CD4-positive, alpha-beta T cell treated with Interleukin-2 at 100 ng/mL for 4 hours (primary cell): ENCODE measurements at places on chromosomes 5 and 9.

DNA sequence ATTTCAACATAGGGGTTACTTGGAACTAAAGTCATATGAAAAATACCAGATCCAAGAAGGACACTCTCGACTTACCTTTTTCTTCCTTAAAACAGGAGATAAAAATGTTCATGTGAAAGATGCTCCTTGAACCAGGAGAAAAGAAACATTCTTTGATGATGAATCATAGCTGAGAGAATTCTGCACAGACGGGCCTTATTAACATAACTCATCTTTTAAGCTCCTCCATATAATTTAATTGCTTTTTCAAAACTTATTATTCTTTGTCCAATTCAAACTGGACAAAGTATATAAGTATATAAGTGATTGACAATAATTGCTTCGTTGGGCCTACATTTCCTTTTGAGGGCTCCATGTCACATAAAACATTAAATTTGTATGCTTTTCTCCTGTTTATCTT is 945.2 kb upstream of the C9orf72 start:
- DNase-seq, result no peak

- DNase-seq, result no peak
These were observed 16.9 kb downstream of the GADD45G start for GRCh38 chr9:89621676-89622075.

GRCh38 chr9:81032831-81033230 is 656.5 kb downstream of the TLE1 start:
- no peak for DNase-seq

GRCh38 chr5:151886546-151887275 is 37.9 kb downstream of the GLRA1 start:
- DNase-seq, result no peak

- no peak for DNase-seq
These were observed 41.6 kb upstream of the SLC30A5 start for GRCh38 chr5:69052181-69052580.

- peak; percentile 31 for DNase-seq
These were observed 5.2 kb upstream of the MGAT1 start for GRCh38 chr5:180807654-180808414.

GRCh38 chr9:128385496-128386460 is 14.6 kb downstream of the URM1 start:
- no peak for DNase-seq

DNA sequence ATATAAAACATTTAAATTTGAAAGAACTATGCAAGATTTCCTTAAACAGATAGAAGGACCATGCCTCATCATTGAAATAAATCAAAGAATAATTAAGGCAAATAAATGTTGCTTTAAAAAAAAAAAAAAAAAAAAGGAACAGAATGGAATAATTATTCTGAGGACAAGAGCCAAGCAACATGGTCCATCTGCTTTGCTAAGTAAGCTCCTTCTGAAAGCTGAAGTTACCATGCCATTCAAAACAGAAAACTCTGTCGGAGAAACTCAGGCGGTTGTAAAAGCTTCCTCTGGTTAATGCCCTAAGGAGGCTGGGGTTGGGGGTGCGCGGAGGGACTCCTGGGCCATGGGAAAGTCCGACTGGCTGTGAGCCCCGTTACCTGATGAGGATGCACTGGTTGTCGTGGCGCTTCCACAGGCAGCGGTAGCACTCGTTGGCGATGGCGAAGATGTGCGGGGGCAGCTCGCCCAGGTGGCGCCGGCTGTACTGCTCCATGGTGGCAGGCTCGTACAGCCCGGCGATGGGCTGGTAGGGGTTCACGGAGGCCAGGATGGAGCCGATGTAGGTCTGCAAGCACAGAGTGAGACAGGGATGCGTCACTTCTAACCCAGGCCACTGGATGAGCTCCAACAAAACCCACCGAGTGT is 141.7 kb downstream of the MYO10 start:
- no peak for DNase-seq

DNA sequence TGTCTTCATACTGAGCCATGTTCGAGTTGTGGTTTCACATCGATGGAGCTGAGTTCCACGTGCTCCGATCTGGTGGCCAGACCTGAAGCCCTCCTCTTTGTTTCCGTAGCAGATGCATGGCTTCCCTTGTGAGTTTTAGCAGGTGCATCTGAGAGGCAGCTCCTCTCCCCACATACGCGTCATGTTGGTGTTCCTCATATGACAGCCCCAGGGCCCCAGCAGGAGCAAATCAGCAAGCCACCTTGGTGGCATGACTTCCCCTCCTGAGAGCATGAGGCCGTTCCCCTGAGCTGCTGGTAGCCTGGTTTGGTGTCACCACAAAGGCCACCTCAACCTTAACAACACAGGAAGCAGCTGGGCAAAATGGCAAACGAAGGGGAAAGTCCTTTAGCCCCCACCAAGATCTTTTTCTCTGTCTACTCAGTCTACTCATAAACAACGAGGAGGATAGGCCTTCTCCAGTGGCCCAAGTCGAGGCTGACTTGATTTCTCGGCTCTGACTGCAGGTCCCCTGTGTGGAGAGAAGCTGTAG is 5.9 kb downstream of the CYFIP2 start:
- DNase-seq, result peak; percentile 91

GRCh38 chr5:60489856-60490255 is 210.1 kb downstream of the DEPDC1B start:
- DNase-seq, result no peak

DNA sequence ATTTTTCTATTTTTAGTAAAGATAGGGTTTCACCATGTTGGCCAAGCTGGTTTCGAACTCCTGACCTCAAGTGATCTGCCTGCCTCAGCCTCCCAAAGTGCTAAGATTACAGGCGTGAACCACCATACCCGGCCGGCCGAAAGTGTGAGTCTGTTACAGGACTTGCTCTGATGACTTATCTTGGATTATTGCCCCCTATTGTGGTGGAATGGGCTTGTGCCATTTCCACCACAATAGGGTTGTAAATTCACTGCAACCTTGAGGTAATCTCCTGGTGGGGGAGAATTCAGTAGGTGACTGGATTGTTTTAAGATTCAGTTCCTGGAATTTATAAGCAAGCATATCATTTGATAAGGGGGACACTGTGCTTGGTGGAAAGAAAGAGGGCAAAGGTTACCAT is 15.0 kb upstream of the HMGCR start:
- no peak for DNase-seq

GRCh38 chr5:151553130-151553670 is 37.9 kb downstream of the FAT2 start:
- DNase-seq, result no peak

DNA sequence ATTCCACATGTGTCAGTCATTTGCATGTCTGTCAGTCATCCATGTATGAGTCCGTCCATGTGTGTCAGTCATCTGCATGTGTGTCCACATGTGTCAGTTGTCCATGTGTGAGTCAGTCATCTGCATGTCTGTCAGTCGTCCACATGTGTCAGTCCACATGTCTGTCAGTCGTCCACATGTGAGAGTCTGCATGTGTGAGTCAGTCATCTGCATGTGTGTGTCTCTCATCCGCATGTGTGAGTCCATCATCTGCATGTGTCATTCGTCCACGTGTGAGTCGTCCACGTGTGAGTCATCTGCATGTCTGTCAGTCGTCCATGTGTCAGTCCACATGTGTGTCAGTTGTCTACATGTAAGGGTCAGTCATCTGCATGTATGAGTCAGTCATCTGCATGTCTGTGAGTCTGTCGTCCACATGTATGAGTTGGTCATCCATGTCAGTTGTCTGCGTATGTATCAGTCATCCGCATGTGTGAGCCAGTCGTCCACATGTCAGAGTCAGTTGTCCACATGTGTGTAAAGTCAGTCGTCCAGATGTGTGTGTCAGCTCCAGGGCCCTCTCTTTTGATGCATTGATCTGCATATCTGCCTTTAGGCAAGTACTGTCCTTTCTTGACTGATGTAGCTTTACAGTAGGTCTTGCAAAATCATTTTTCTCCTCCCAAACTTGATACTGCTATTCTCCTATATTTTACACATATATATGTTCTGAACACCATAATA is 72.5 kb upstream of the CACNA1B start:
- peak; percentile 9 for DNase-seq

DNA sequence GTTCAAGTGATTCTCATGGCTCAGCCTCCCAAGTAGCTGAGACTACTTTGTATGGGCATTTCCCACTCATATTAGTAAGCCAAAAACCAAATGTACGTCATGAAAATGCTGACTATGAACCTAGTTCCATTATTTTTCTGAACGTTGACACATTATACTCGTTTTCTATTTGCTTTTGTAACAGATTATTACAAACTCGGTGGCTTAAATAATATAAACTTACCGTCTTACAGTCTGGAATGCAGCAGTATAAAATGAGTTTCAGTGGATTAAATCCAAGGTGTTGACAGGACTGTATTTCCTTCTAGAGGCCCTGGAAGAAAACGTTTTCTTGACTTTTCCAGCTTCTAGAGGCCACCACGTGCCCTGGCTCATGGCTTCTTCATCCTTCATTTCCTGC is 517.0 kb downstream of the GADD45G start:
- no peak for DNase-seq

DNA sequence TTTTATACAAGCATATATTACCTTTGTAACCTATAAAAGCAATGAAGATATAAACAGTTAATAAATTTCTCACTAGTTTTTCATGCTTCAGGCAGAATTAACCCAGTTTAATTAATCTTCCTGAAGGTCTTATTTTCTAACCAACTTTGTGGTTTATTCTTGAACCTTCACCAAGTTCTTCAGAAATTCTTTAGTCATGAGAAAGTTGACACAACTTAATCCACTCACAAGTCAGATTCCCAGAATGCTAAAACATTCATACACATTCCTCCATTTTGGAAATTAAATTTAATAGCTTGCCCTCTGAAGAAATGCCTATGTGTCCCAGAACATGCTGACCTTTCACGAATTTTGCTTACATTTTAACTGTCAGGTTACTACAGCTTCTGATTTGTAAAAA is 105.4 kb upstream of the PAM start:
- no peak for DNase-seq

GRCh38 chr5:83443534-83443933 is 28.0 kb upstream of the VCAN start:
- DNase-seq, result no peak
